ENCODE measurements at places on chromosomes 12 and 14.

DNA sequence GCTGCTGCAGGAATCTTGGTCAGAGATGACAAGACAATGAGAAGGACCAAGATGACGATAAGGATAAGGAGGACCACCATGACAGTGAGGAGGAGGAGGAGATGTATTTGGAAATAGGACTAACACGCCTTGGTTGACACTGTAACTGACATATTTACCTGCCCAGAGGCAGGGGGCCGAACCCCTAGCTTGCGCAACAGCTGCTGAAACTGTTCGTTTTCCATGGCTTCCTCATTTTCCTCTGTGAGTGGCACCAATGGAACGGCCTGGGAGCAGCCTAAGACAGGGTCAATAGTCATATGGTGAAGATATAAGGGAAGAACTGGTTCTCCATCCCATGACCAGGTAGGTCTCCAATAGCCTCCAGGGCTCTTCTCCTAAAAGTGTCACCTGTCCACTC, 28.8 kb downstream of the TIMELESS start:
- no peak for DNase-seq

GRCh38 chr12:52580496-52580895, 6.9 kb upstream of the KRT74 start:
- DNase-seq, result no peak

DNA sequence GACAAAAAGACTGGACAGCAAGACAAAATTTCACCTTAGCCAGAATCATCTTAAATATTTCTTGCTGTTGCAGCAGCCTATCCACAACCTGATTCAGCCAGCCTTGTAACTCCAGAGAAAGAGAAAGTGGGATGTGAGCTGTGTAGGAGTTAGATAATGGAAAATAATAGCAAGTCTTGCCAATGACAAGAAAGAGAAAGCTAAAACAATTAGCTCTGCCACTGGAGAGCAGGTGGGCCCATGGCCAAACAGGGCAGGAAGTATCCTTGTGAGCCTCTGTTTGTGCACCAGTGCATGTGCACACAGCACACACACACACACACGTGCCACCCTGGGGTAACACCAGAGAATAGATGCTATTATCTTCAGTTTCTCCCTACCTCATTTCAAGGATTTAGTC, 106.0 kb upstream of the CCDC196 start:
- no peak for DNase-seq

DNA sequence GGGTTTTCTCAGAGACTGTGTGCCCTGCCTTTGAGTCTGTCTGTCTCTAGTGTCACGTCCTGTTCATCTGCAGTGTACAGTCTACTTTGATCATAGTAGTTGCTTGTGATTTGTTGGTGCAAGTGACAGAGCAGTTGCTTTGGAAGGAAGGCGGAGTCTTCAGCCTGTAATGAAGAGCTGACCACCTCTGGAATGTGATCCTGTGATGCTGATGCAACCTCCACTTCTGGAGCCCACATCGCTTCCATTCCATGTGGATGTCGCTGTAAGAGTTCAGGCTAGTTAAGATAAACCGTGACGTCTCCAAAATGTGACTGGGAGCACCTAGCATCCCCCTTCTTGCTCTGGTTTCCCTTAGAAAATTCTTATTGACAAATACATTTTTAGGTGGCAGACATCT, 51.8 kb downstream of the PELI2 start:
- no peak for DNase-seq

All from osteocyte (in vitro differentiated cells).